ENCODE measurements at places on chromosomes 6 and 20.

GRCh38 chr6:114267897-114268296, 74.9 kb downstream of the HS3ST5 start:
- DNase-seq = no peak

DNA sequence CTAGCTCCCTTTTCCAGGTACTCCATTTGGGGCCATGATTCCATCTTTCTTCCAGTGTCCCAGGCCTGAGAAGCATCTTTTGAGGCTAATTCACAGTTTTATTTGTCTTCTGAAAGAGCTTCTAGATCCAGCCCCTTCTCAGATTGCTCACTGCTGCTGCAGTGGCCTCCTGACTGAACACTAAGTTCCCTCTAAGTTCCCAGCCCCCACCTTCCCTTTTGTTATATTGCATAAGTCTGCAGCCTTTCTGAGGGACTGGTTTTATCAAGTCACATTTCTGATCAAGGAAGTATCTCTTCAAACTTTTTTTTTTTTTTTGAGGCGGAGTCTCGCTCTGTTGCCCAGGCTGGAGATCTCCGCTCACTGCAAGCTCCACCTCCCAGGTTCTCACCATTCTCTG, 10.7 kb downstream of the MAPRE1 start:
- no peak for DNase-seq

DNA sequence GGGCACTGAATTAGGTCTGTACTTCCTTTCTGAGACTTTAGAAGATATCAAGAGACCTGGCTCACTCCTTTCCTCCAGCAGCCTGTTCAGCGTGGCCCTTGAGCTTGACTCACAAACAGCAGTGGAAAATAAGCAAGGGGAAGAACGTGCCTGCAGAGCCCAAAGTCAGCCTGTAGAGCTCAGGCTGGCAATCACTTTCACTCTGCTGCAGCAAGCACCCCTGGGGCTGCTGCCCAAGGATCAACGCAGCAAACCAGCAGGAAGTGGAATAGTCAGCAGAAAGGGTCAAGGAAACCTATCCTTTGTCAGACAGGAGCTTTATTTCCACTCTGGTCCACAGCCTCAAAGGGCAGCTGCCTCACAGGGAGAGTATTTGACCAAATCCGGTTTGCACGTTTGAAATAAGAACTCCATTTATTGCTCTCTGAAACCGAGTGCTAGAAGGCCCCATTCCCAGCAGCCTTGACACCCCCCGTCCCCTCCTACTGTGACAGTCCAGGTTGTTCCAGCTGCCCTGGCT, 77.4 kb downstream of the PRDM1 start:
- no peak for DNase-seq

GRCh38 chr6:51045548-51045947, 226.9 kb downstream of the TFAP2B start:
- no peak for DNase-seq

- DNase-seq = no peak
These were observed 229.2 kb downstream of the PRL start for GRCh38 chr6:22067671-22068070.

GRCh38 chr6:136024711-136025110, 173.2 kb downstream of the PDE7B start:
- no peak for DNase-seq

All from dermis blood vessel endothelial cell (primary cell).